ENCODE measurements at places on chromosomes 12 and 14. TPM values are rescaled to one million over a fixed set of nuclear protein-coding genes. Genes with fewer than 3 reads are reported as not detected.

The MYL6B gene
- polyA plus RNA-seq, result 158 TPM

The FKBP11 gene
- 16.4 TPM for polyA plus RNA-seq

The COCH gene
- 3.7 TPM for polyA plus RNA-seq

The ADAM20 gene
- polyA plus RNA-seq, result 0.06 TPM

The PLA2G1B gene
- polyA plus RNA-seq, result 0.41 TPM

The DIO2 gene
- 0.52 TPM for polyA plus RNA-seq

The INSM2 gene
- not detected for polyA plus RNA-seq

The DEPDC4 gene
- 5.7 TPM for polyA plus RNA-seq

The PIK3C2G gene
- 4.3 TPM for polyA plus RNA-seq

The DIO3 gene
- 0.27 TPM for polyA plus RNA-seq

The SALL2 gene
- polyA plus RNA-seq, result 63.7 TPM

The SLCO1B1 gene
- not detected for polyA plus RNA-seq

The CLECL1 gene
- 0.21 TPM for polyA plus RNA-seq

DNA sequence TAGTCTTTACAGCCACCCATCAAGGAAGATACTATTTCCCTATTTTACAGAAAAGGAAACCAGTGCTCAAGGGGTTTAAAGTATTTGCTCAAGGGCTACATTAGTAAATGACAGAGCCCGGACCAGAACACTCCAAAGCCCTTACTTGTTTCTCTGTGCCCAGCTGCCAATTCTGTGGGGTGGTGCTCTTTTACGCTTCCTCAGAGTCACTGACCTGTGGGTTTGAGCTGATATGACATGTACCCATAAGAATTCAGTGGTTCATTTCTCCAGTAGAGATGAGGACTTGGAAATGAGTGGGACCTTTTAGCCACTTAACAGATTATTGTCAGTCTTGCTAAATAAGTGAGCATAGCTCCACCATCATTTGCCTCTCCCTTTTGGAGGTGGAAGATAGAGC lies 37.4 kb upstream of the NKX2-8 start:
- no peak for DNase-seq

DNA sequence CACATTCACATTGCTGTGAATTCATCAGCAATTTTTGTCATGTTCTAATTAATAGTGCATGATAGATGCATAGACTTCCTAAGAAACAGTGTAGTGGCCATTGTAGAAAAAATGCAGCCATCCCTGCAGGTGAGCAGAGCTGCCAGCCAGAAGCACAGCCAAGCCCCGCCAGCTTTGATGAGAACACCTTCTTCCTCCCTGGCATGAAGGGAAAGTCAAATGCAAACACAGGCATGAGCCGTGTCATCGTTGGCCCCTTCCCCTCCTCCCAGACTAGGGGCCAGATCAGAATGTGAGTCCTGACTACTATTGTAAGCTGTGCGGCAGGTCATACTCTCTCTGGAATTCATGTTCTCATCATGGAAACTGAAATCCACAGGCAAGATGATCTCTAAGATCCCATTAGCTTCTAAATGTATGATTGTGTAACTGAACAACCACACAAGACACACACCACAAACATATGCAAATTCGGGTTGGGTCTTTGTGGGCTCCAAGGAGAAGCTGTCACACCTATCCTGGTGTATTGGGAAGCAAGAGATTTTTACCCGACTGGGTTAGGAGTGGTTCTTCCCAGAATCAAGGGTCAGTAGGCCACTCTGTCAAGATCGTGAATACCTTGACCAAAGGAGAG lies 2.8 kb upstream of the AQP2 start:
- DNase-seq, result no peak

GRCh38 chr12:92571844-92572543 lies 130.8 kb upstream of the PLEKHG7 start:
- no peak for DNase-seq

DNA sequence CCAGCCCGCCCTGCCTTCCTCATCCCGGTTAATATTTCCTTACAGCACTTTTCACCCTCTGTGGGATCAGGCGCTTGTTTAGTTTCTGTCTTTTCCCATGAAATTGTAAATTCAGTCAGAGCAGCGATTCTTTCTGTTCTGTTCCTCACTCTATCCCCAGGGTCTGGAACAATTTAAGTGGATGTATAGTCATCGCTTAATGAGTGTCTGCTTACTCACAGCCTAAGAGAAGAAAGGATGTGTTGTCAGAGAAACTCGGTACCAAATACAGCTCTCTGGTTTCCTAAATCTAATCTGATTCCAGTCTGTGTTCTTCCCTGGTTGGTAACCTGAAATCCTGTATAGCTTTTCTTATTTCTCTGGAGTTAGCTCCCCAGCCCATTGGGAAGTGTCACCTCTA lies 44.9 kb downstream of the FOS start:
- DNase-seq, result no peak

GRCh38 chr14:99589031-99589441 lies 15.0 kb downstream of the CCDC85C start:
- no peak for DNase-seq

DNA sequence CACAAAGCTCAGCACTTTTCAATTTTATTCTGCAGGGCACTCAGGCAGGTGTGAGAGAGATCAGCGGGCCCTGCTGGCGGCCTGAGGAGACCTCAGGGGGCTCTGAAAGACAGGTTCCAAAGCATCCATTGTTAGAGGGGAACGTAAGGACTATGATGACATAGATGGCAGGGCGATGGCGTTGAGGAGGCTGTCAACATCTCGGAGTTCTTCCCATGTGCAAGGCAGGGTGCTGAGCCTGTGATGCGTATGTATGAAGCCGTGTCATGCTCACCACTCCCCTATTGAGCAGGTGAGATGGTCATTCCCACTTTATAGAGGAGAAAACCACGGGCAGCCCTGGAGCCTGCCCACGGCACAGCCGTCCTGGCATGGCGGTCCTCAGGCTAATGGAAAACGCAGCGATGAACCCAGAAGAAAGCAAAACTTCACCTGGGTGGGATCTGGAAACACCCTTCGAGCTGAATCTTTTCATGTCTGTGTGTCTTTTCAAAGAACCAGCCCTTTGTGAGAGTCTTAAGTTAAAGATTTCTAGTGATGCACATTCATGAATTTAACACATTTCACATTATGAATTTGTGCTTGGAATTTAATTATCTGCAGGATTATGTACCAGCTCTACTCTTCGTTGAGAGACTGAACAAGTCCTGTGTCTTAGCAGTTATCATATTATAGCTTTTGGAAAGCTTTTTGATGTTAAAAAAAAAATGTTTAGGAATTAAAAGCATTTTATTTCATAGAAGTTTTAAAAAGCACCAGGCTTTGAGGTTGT lies 64.7 kb downstream of the RIMBP2 start:
- DNase-seq, result no peak

GRCh38 chr14:100445436-100446088 lies 122.4 kb downstream of the SLC25A47 start:
- DNase-seq, result no peak

DNA sequence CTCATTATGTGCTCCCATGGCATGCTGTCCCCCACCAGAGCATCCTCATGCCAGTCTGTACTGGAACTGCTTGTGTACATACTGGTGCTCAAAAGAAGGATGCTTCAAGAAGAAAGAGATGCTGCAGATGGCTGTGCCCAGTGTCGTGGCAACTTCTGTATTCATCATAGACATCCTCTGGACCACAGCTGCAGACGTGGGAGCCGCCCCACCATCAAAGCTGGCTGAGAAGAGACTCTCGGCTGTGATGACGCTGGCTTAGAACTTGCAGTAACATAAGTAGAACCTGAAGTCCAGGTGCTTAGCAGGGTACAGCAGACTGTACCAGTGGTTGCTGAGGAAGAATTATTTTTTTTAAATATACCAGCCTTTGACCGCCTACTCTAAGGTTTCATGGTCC lies 112.6 kb upstream of the ARHGAP5 start:
- DNase-seq, result no peak

GRCh38 chr14:104423701-104424405 lies 155.7 kb upstream of the C14orf180 start:
- no peak for DNase-seq

DNA sequence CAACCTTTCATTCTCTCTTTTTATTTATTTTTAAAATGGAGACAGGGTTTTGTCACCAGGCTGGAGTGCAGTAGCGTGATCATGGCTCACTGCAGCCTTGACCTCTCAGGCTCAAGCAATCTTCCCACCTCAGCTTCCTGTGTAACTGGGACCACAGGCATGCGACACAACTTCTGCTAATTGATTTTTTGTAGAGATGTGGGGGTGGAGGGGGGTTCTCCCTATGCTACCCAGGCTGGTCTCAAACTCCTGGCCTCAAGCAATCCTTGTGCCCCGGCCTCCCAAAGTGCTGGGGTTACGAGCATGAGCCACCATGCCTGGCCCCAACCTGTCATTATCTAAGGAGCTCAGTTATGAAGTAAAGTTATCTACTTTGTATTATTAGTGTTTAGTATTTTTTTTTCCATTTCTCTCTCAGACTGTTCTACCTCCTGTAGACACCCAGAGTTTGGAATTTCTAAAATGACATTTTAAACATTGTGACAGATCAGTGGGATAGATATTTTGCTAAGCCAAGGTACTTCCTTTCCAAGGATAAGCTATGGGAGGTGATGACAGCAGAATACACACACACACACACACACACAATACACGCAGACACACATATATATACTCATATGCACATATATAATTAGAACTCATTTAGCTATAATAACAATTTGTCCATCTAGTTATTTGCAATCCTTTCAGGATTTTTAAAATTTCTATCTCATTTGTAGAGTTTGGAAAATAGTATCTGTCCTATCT lies 2.1 kb upstream of the USP44 start:
- no peak for DNase-seq

DNA sequence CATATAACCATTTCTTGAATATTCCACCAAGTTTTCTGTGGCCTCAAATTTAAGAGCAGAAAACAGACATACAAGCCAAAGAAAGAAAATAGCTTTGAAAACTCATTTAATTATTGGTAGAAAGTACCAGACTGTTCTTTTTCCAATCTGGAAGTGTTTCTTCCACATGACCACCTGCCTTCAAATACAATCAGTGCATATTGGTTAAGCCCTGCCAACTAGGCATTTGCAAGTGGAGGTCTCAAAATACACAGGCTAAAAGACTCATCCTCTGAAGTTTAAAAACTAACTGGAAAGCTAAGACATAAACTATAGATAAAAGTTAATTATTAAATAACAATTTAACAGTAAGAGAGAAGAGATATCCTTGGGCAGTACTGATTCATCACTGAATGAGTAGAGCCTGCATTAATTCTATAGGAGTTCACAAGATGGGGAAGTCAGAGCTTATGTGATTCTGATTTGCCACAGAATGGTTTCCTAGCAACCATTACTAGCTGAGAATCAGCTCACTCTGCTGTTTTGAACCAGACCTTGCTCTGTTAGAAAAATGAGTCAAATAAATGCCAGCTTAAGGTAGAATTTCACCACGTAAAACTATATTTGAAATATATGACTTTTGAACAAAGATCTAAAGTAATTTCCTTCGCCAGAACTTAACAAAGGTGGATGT lies 433.8 kb downstream of the FUT8 start:
- no peak for DNase-seq

GRCh38 chr12:62772416-62772955 lies 162.5 kb downstream of the PPM1H start:
- DNase-seq, result no peak

DNA sequence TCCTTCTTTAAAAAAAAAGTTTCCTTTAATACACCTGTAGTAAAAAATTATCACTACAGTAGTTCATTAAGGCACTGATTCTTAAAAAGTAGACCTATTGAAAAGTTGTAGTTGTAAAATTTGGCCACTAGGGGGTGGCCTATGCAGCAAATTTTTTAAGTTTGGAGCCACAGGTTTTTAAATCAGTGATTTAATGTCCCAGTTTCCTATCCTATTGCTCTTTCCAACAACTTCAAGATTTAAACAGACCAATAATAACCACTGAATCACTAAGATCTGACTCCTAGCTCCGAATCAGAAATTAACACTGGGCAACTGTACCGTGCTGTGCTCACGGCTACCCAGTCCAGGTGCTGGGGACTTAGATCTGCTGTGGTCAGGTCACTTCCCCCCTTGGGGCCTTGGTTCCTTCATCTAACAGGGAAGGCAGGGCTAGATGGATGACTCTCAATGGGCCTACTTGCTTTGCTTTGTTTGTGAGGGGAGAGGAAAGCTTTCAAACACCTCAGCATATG lies 279.3 kb downstream of the MED13L start:
- DNase-seq, result peak; percentile 42

GRCh38 chr14:29804481-29805266 lies 123.0 kb downstream of the PRKD1 start:
- no peak for DNase-seq

DNA sequence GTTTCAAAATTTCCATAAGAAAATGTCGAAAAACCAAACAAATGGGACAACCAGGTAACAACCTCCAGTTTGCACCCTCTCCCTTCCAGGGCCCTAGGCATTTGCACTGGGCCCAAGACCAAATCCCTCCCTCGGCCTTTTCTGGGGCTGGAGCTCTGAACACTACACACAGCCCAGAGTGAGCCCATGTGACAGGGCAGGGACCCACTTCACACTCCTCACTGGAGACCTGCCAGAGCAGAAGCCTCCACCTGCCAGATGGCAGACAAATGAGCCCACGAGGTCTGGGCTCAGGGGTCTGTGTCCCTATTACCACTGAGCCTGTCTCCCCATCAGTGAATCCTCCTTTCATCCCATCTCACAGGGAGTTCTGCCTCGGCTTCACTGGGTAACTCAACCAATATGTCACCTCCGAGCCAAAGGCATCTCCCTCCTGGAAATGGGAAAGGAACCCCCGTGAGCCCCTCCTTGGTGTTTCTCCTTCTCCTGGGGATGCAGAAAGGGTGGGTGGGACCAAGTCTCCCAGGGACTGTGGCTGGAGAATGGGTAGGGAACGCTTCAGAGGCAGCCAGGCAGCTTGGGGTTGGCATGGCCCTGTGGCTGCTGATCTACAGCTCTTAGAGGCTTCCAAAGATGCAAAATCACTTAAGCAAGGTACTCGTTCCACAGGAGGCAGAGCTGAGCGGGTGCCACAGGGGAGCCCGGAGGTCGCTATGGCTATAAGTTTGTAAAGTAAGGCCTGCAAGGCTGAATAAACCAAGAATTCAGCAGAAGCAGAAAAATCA lies 10.6 kb downstream of the VWF start:
- no peak for DNase-seq

DNA sequence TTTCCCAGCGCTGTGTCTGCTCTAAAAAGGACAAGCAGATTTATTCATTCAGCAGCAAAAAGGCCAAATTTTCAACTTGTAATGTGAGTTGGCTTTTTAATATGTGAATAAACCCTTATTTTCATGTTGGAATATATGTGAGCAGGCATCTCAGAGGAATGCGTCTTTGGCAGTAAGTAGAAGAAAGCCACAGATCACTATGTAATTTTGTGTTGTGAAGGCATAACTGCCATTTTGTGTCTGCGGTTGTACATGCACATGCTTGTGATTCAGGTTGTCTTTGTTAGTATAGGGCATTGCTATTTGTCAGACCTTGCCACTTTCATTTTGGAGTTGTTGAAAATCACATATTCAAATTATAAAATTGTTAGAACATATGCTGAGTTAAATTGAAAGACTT lies 398.8 kb upstream of the RGS6 start:
- no peak for DNase-seq

GRCh38 chr14:36097356-36097755 lies 79.2 kb downstream of the PTCSC3 start:
- DNase-seq, result no peak

DNA sequence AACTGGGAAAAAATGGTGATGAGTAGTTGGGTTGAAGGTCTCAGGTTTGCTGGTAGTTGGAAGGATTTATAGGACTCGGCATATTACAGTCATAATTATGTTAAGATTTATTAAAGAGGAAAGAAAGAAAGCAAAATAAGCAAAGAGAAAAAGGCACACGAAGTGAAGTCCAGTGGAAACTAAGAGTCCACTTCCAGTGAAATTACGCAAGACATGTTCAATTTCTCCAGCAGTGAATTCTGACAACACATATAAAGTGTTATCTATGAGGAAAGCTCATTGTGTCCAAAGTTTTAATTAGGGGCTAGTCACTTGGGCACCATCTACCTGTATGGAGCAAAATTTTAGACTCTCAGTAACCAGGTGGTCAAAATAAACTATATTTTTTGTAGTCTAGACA lies 143.3 kb downstream of the CEP128 start:
- no peak for DNase-seq
